ENCODE measurements at places on chromosomes 16 and 17. TPM values are rescaled to one million over a fixed set of nuclear protein-coding genes. Genes with fewer than 3 reads are reported as not detected.

DNA sequence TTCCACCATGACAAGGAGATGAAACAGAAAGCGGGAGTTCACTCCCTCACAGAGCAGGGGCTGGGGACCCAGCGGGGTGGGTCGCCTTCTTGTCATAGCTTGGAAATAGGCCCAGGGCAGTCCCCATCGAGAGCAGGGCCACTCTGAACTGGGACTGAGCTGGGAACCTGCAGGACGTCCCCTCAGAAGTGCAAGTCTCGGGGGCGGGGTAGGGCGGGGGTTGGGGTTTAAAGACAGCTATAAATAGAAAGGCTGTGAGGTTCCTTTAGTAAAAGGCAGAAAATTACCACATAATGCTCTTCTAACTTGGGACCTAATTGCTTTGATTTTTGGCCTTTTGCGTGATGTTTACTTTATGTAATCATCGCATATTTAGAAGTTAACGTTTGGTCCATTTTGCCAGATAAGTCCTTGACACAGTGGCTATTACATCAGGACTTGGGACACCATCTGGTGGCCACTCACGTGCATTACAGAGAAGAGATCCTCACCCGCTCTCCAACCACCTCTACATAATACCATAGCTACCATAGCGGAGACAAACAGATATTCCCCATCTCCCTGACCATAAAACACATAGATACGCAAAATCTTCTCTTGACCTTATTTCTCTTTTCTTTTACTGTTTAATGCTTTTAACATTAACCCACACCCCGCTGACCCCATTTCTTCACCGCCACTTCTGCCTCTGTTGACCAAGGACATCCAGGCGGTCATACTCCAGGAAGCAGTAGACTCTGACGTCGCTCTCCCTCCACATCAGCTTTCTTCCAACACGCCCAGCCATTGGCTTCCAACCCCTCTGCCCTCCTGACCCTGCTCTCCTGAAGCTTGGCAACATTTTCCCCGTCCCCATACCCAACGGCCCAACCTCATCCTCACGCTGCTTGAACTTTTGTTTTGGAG, 27.5 kb upstream of the PIK3R6 start:
- DNase-seq = peak; percentile 69

PPY gene
- total RNA-seq = not detected

- no peak for DNase-seq
Measured at GRCh38 chr17:44909681-44910144, 5.6 kb downstream of the GFAP start.

DNA sequence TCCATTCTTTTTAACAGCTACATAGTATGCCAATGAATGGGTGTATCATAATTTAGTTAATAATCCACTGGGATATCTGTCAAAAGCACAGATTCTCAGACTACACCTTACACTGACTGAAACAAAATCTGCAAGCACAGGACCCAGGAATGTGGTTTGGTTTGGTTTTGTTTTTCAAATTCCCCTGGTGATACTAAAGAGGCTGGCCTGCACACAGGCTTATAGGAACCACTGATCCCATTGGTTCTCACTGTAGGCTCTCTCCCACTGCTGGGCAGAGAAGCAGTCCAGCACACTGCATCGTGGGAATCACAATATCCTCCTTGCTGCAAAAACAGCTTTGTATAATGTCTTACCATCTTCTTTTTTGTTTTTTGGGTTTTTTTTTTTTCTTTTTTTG, 67.1 kb downstream of the TEX14 start:
- no peak for DNase-seq

GRCh38 chr17:39782481-39782880, 44.7 kb downstream of the GRB7 start:
- no peak for DNase-seq

DNAH3 gene
- not detected for total RNA-seq

DNA sequence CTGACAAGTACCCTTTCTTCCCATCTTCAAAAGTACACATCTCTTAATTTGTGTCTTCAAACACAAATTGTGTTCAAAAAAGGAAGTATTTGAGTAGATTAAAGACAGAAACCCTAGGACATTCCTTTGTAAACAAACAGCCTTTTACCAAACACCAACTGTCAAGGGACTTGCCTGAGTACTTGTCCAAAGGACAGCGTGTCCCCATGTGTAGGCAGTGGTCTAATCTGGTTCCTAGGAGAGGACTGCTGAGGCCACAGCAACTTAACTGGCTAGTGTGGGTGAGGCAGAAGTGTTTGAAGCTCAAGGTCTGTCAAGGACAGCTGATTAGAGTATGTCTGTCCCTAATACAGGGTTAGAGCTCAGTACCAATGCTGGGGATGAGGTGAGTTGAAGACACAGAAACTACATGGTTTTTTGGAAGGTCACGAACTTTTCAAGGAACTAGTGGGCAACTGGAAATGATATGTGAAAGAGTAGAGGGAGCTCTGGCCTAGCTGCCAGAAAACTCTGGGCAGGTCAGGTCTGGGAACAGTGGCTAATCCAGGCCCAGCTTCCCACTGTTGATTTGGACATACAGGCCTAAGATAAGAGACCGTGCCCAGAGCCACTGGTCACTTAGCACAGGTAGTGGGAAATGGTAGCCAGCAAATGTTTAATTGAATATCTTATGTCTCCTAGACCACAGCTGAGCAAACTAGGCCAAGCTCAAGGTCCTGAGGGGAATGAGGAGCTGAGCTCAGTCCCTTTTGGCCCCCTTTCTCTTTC, 10.1 kb downstream of the HMOX2 start:
- no peak for DNase-seq

FTO gene
- 16.1 TPM for total RNA-seq

FOXC2 gene
- total RNA-seq = 7.0 TPM

CDH8 gene
- total RNA-seq = not detected

DNA sequence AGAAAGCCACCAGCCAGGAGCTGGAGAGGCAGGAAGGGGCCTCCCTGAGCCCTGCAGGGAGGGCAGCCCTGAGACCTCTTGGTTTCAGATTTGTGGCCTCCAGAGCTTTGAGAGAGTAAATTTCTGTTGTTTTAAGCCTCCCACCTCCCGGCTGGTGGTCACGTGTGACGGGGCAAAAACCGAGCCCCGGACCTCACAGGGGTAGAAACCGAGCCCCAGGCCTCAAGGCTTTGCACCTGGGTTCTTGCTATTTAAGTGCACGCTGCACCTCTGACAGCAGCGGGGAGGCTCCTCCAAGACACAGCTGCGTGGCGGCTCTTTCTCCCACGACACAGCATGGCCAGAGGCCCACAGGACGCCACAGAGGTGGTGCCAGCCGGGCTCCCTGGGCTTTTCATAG, 17.4 kb upstream of the ZC3H18 start:
- DNase-seq = no peak

GRCh38 chr17:78185981-78186691, 716 bp downstream of the TK1 start:
- DNase-seq = no peak

DNA sequence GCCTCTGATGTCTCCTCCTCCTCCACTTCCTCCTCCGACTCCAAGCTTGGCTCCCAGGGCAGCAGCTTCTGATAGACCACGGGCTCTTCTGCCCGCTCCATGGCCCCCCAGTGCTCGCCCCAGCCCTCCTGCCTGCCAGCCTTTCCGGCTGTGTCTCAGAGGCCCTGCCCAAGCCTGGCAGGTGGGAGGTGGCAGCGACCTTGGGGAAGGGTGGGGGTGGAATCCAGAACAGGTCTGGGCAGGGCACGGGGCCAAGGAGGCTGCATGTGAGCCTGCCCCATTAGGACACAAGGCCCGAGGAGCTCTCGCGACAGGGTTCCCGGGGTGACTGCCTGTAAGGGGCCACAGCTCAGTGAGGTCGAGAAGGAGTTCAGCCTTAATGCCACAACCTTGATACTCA, at the start of gene GGT6:
Gene GGT6, minus strand, starts transcription at position 157 of the 400 bp plus-strand sequence. Its CDS starts 56 bp downstream, at position 101.
- no peak for DNase-seq

- no peak for DNase-seq
Measured at GRCh38 chr16:177394-177822, 928 bp downstream of the HBA1 start.

PIP4K2B gene
- total RNA-seq = 46.2 TPM

DNA sequence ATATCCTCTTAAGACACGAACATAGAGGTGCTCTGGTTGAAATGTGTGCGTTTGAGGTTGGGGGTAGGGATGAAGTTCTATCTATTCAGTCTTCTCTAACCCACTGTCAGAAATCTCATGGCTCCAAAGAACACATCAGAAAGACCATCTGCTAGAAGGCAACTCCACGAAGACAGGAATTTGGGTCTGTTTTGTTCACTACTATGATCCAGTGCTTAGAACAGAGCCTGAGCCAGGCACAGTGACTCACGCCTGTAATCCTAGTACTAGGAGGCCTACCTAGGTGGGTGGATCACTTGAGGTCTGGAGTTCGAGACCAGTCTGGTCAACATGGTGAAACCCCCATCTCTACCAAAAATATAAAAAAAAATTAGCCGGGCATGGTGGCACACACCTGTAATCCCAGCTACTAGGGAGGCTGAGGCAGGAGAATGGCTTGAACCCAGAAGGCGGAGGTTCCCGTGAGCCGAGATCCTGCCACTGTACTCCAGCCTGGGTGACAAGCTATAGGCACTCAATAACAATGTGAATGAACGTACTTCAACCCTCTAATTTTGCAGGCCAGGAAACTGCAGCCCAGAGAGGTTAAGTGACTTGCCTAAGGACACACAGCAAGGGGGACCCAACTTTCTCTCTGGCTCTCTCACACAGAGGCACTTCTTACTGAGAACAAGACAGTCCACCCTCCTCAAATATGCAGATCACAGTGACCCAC, 2.3 kb downstream of the CASKIN2 start:
- no peak for DNase-seq

GRIN2C gene
- 0.37 TPM for total RNA-seq

GRCh38 chr16:69837380-69837779, 75.2 kb downstream of the WWP2 start:
- DNase-seq = no peak

RAB26 gene
- total RNA-seq = 55.2 TPM

RUNDC3A gene
- total RNA-seq = 3.4 TPM

- DNase-seq = no peak
Measured at GRCh38 chr16:56861092-56861610, 3.9 kb upstream of the SLC12A3 start.

GRCh38 chr17:1484676-1485422, 7.6 kb downstream of the MYO1C start:
- DNase-seq = peak; percentile 35

DNA sequence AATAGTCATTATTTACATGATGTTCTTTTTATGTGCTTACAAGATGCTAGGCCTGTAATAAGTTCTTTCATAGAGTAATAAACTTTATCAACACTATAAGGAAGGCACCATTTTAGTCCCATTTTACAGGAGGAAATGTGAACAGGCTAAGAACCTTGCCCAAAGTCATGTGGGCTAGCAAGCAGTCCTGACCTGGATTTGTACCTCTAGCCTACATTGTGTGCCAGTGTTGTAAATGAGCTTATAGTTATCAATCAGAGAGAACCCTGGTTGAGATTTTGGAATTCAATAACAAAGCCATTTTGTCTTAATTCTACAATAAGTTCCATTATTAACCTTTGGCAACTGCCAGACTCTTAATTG, 6.7 kb upstream of the TBKBP1 start:
- no peak for DNase-seq

DNA sequence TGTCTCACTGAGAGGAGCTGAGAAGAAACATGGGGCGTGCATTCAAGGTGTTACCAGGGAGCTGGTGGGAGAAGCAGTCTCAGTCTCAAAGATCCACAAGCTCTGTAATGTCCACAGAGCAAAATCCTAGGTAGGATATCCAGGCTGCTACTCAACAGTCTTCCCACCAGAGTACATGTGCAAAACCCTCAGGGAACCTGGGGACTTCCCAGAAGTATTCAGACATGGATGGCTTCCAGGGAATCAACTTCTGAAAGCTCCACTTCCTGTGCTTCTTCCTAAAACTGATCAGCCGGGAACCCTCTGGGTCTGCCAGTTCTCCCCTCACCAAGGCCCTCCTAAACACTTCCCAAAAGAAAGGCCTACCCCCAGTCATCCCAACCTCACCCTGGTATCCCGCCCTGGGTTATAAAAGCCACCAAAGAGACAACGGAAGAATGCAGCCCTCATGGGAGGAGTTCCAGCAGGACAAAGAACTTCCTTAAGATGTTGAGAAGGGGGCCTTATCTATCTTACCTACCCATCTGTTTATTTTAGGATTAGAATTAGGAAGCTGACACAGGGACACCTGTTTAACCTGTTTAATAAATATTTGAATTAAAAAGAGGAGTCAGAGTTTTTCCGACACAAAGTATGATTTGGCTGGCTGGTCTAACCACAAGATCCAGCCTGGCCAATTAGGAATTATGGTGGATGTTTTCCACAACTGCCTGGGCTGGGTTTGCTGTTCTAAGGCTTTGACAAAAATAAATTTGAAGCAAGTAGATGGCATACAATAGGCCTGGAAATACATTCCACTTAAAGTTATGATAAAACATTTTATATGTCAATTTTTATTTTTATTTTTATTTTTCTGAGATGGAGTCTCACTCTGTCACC, 37.0 kb downstream of the CUEDC1 start:
- no peak for DNase-seq

GRCh38 chr16:26627958-26628357, 438.8 kb upstream of the C16orf82 start:
- no peak for DNase-seq

- no peak for DNase-seq
Measured at GRCh38 chr17:74045608-74046280, 157.7 kb upstream of the RPL38 start.

- no peak for DNase-seq
Measured at GRCh38 chr17:57407287-57408070, 151.2 kb downstream of the MSI2 start.

- no peak for DNase-seq
Measured at GRCh38 chr16:10957771-10958482, 13.6 kb downstream of the CLEC16A start.

RMI2 gene
- total RNA-seq = 67.3 TPM

DNA sequence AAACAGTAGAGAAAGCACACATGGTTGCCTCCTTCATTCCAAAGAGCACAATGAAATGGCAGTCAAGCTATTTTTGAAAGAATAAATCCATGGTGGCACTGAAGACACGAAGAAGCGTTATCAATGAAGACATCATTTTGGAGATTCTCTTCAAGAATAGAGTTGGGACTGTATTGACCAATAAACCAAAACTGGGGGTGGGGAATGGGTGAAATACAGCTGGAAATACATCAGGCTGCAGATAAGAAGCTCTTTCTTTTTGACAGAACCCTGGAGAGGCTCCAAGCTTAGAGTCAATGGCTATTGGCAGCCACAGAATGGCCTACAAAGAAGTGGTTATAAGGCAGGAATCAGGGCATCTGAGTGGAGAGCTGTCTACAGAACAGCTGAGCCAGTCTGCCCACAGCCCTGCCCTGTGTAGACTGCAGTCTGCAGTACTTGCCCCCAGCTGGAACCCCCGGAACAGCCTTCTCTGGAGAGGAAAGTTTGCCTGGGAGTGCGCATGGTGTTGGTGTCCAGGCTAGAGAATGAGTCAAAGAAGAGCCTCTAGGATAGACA, 100.4 kb downstream of the STX8 start:
- DNase-seq = no peak

- DNase-seq = peak; percentile 85
Measured at GRCh38 chr17:48023400-48024148, 14.0 kb downstream of the COPZ2 start.

GRCh38 chr16:49854796-49855203, 1.1 kb downstream of the ZNF423 start:
- no peak for DNase-seq

KRT27 gene
- not detected for total RNA-seq

- no peak for DNase-seq
Measured at GRCh38 chr17:41977991-41978390, 11.4 kb downstream of the CNP start.

SEPTIN1 gene
- total RNA-seq = 0.86 TPM

GRCh38 chr17:39752241-39752881, 14.6 kb downstream of the GRB7 start:
- DNase-seq = no peak

All from G401 (cell line).